Effector memory CD4-positive, alpha-beta T cell (primary cell): ENCODE measurements at places on chromosomes 7 and 10.
A peak's percentile ranks its signal among the peaks of the same experiment; 100 is the strongest.

GRCh38 chr7:108815815-108816214, 246.1 kb downstream of the DNAJB9 start:
- DNase-seq, result no peak

DNA sequence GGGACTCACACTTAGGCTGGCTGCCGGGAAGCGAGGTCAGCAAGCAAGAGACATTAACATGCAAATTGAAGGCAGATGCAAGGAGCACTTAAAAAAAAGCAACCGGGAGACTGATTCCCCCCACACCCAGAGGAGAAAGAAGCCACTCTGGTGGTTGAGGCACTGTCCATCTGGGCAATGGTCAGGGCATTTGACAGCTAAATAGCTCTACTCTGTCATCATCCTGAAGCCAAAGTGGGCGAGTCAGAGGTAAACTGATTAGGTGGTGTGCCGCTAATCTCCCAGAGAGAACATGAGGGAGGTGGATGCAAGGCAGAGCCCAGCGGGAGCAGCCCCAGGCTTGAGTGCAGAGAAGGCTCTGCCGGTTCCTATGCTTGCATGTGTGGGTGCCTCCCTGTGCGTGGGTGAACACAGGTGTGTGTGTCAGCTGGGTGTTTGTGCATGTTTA, 100.6 kb downstream of the PLXNA4 start:
- no peak for DNase-seq

- DNase-seq, result no peak
These were observed 68.8 kb upstream of the KIF5B start for GRCh38 chr10:32125023-32125422.

DNA sequence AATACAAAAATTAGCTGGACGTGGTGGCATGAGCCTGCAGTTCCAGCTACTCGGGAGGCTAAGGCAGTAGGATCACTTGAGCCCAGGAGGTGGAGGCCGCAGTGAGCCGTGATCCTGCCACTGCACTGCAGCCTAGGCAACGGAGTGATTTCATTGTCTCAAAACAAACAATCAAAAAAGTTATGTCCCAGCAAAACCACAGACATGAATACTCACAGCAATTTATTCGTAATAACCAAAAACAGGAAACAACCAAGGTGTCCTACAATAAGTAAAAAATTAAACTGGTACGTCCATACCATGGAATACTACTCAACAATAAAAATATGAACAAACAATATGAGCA, 11.6 kb upstream of the CYTH3 start:
- DNase-seq, result no peak

GRCh38 chr10:119575506-119575905, 21.3 kb downstream of the TIAL1 start:
- peak; percentile 14 for DNase-seq

GRCh38 chr10:50497758-50498157, 126.0 kb downstream of the SGMS1 start:
- no peak for DNase-seq

GRCh38 chr7:105097619-105098018, 83.6 kb downstream of the KMT2E start:
- no peak for DNase-seq

DNA sequence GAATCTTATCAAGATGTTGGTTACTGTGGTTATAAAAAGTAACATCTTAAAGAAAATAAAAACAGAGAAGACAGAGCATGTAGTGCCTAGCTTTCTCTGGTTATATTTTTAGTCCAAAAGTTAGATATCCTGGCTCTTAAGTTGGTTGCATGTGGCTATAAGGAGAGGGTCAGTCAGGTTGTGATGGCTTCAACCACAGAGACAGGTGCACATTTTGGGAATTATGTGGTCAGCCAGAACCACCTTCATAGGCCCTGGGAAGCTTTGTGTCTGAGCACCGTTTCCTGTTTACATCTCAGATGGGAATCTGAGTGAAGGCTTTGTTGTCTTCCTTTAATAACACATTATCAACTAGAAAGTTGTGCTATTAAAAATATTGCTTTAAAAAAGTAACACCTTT, 265.1 kb upstream of the IGFBP3 start:
- no peak for DNase-seq

DNA sequence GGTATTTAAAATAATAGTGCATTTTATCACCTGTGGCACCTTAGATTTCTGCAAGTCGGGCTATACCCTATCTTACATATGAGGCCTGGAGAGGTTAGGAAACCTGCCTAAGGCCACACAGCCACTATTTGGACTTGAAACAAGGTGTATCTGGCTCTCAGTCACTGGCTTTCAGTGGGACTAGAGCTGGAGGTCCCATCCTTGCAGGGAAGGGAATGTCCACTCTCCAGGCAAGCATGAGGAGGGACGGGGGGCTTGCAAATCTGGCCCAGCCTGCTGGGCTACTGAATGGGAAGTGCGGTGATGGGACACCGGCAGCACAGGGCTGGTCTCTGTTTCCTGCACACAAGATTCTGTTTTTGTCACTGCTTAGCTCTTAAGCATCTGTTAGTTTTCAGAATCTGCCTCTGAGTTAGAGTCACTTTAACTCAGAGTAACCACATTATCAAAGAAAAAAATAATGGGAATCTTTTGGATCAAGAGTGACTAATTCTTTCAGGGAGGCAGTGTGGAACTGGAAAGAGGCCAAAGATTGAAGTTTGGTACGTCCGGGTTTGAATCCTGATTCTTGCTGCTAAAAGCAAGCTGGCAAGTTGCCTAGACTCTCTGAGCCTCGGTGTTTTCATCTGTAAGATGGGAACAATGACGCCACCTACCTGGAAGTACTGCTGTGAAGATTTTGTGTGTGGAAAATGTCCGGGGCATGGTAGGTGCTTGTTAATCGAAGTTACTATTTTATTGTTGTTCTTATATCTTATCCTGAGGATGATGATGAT, 33.8 kb upstream of the HABP2 start:
- DNase-seq, result no peak

- no peak for DNase-seq
These were observed 324.3 kb downstream of the ZNF716 start for GRCh38 chr7:57774300-57774699.

DNA sequence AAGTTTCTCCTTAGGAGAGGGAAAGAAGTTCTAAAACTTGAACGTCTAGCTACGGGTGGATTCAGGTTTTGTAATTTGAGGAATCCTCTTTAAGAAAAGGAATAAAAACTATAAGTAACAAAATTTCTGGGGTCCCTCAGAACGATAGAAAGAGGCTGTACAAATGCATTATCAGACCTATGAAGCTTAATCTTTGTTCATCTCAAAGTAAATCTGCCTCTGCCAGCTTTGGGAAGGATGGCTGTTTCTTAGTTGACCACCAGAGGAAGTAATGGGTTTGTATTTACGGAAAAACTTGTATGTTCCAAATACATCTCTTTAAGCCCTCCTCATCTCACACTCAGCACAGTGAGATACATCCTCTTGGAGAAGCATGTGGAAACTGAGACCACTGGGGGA, 864 bp downstream of the PSTK start:
- DNase-seq, result no peak

GRCh38 chr7:152145853-152146466, 120.5 kb downstream of the GALNT11 start:
- DNase-seq, result no peak

- DNase-seq, result no peak
These were observed 966.8 kb downstream of the LRMDA start for GRCh38 chr10:76398043-76398710.

DNA sequence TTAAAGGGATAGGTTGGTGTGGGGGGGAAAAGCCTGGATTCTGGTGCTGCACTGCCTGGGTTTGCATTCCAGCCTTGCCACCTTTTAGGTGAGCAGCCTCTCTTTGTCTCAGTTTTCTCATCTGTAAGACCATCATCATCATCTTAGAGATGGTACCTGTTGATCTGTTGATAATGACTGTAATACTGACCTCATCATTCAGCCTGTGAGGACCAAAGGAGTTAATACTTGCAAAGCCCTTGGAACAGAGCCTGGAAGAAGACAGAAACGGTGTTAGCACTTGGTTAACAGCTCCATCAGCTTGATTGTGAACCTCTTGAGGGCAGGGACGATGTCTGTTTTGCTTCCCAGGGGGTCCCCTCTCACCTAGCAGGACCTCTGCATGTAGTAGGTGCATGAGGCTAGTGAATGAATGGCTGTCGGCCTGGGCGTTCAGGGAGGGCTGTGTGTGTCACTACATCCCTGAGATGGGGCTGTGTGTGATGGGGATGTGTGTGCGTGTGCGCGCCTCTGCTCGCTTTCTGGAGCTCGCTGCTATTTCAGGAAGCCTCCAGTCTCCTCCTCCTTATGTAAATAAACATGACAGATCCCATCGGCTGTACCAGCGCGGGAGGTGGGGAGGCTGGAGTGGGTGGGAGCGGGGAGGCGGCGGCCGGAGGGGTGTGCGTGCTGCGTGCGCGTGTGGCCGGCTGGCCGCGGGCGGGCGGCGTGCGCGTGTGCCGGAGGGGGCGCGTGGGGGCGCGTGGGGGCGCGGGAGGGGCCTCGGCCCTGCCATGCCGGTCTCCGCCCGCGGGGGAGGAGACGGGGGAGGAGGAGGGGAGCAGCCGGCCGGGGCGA, 61.2 kb downstream of the NEURL1 start:
- DNase-seq, result no peak

GRCh38 chr10:43090188-43090587, 13.3 kb downstream of the RET start:
- DNase-seq, result no peak

DNA sequence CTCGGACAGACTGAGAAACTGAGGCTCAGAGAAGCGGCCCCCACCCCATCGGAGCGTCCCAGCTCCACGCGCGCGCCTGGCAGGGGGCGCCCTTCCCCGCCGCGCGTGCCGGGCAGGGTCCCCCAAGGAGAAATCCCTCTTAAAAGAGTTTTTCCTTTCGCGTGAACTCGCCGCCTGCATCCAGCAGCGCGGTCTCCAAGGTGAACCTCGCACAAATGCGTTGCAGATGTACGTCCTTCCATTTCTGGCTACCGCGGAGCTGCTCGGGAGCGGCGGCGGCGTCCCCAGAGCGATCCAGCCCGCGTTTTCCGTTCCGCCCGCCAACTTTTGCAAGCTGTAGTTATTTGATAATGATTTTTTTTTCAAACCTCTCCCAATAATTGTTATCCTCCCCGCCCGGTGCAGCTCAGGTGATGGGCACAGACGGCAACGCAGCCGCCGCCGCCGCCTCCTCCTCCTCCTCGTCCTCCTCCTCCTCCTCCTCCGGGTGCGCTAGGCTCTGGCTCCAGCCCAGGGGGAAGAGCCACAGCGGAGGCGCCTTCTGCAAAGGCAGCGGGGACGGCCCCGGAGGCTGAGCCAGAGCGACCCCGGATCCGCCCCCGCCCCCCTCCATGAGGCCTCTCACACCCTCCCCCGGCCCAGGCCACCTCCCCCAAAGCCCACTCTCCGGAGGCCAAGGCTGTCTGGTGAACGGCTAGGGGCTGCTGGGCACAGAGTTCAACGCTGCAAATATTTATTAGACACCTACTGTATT, 74.0 kb upstream of the CUX1 start:
- DNase-seq, result peak; percentile 52

DNA sequence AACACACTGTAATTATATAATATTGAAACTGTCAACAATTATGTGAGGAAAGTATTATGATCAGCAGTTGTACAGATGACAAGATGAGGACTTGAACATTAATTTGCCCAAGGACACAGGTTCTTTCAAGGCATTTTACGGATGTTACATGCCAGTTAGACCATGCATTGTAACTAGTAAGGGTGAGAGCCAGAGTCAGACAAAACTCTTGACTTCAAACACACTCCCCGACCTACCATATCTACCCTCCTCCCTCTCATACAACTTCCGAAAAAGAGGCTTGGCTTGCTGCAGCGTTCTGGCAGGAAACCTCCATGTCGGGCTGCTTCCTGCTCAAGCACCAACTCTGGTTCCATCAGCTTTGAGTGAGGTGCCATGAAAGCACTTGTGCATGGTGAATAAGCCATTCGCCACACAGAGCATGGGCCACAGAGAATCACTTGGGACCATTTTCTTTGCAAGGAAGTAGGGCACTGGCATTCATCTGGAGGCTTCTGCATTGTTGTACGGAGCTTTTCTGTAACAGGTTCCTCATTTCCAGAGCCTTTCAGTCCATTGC, 53.2 kb downstream of the FOXI2 start:
- no peak for DNase-seq

- no peak for DNase-seq
These were observed 14.8 kb upstream of the ZMIZ2 start for GRCh38 chr7:44733708-44734481.

GRCh38 chr7:66921396-66921917, 432 bp downstream of the TMEM248 start:
- peak; percentile 6 for DNase-seq

DNA sequence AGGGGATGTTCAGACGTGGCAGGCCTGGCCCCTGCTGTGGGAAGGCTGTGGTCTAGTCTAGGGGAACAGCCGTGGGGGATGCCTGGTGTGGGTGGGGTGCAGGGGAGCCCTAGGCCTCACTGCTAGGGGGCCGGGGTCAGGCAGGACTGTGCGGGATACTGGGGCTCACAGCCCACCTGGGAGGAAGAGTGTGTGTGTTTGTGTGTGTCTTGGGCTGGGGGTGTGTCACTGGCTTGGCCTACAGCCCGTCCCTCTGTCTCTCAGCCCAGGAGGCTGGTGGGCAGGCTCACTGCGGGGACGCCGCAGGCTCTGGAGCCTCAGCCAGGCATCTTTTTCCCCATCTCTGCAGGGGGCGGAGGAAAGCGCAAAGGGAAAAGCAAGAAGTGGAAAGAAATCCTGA, 118.8 kb downstream of the GRK5 start:
- DNase-seq, result no peak

- DNase-seq, result no peak
These were observed 300.7 kb upstream of the PITRM1 start for GRCh38 chr10:3473271-3473670.

DNA sequence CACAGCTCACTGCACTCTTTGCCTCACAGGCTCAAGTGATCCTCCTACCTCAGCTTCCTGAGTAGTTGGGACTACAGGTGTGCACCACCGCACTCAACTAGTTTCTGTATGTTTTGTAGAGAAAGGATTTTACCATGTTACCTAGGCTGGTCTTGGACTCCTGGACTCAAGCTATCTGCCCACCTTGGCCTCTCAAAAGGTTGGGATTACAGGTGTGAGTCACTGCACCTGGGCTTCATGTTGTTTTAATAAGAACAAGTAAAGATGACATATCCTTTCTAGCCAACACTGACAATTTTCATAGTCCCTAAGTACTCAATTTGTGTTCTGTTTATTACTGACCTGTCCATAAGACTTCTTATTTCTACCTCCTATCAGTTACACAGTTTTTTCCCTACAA, 16.8 kb downstream of the SEMA3C start:
- no peak for DNase-seq

GRCh38 chr7:33191340-33191739, 62.0 kb downstream of the BBS9 start:
- no peak for DNase-seq

DNA sequence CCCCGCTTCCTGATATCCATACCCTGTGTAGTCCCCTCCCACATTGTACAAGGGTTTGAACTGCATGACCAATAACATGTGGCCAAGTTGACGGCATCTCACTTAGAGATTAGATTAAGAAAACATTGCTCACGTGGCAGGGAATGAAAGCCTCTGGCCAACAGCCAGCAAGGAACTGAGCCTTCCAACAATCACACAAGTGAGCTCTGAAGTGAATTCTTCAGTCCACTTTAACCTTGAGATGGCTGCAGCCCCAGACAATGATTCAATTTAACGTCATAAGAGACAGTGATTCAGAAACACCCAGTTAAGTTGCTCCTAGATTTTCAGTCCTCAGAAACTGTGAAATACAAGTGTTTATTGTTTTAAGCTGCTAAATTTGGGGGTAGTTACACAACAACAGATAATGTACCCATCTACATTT, 165.9 kb upstream of the PLXNA4 start:
- no peak for DNase-seq

- no peak for DNase-seq
These were observed 104.3 kb upstream of the STEAP1B start for GRCh38 chr7:22604246-22604645.
